CD4-positive, alpha-beta memory T cell (primary cell): ENCODE measurements at places on chromosomes 7 and 10. TPM values are rescaled to one million over a fixed set of nuclear protein-coding genes. Genes with fewer than 3 reads are reported as not detected.
A peak's percentile ranks its signal among the peaks of the same experiment; 100 is the strongest.

Gene HTR7
- not detected for polyA plus RNA-seq

Gene CNPY1
- not detected for polyA plus RNA-seq

Gene CPA2
- polyA plus RNA-seq, result not detected

Gene ADRA2A
- polyA plus RNA-seq, result not detected

Gene FAM13C
- not detected for polyA plus RNA-seq

Gene CPA4
- not detected for polyA plus RNA-seq

Gene FGFR2
- polyA plus RNA-seq, result 1.0 TPM

Gene STAG3
- polyA plus RNA-seq, result 3.7 TPM

Gene CHAT
- not detected for polyA plus RNA-seq

Gene SEMA4G
- polyA plus RNA-seq, result not detected

Gene IL15RA
- polyA plus RNA-seq, result 20.0 TPM

Gene HMX3
- polyA plus RNA-seq, result not detected

Gene CALCR
- polyA plus RNA-seq, result not detected

GRCh38 chr7:151810441-151811232, 66.3 kb downstream of the PRKAG2 start:
- DNase-seq, result no peak

- DNase-seq, result no peak
Observed at GRCh38 chr10:18340496-18341051, 200.3 kb downstream of the CACNB2 start.

DNA sequence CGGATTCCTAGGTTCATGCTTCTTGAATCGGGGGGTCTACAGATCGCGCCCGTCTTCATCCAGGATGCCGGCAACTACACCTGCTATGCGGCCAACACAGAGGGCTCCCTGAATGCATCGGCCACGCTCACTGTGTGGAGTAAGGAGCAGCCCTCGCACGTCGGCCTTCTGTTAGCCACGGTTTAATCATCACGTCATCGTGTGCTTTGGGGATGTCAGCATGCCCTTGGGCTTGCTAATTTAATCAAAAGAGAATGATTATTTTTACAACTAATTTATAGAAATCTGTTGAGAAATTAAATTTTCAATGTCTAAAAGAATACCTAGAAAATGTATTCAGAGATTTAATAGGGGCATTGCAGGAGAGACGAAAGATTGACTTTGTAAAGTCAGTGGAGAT, 668.2 kb downstream of the SDK1 start:
- DNase-seq, result no peak

- no peak for DNase-seq
Observed at GRCh38 chr10:9294132-9294663, 1239.7 kb downstream of the GATA3 start.

GRCh38 chr10:59037018-59037389, 139.4 kb upstream of the PHYHIPL start:
- no peak for DNase-seq

DNA sequence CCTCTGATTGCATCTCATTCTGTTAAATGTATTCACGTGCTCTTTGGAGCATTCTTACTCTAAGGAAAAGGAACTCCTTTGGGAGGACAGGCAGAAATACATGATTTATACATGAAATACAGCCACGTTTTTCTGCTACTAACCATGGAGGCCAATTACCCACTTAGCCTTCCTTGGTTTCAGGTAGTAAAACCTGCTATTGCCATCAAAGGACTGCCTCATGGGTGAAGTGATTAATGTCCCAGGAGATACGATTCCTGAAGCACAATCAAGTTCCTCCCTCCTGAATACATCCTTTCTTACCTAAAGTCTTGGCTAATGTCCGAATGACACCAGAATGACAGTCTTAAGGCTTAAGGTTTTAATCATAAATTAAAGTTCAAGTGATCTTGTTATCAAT, 58.5 kb upstream of the PIK3CG start:
- DNase-seq, result no peak

DNA sequence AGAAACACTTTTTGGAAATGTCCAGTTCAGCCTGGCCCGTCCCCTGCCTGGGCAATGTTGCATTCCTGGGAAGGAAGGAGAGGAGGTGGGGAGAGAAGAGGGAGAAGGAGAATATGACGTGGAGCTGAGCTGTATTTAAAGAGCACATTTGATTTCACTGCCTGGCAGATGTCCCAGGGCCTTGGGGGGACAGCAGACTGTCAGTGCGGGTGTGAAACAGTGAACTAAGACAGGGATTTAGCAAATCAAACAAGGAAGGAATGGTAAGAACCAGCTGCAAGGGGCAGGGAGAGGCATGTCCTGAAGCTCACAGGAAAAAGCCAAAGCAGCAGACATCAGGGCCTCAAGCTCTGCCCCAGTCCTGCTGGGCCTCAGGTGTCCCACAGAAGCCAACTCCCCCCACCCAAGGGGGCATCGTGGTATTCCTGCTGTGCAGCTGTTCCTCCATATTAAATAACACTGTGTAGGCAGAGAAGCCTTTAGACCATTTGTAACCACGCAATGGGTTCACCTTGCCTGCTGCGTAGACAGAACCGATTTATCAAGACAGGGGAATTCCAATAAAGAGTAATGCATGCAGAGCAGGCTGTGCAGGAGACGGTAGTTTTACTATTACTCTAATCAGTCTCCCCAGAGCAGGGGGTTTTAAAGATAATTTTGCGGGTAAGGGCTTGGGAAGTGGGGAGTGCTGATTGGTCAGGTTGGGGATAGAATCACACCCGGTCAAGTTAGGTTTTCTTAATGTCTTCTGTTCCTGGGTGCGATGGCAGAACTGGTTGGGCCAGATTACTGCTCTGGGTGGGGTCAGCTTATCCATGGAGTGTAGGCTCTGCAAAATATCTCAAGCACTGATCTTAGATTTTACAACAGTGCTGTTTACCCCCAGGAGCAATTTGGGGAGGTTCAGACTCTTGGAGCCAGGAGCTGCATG, 18.3 kb downstream of the LEP start:
- no peak for DNase-seq

GRCh38 chr10:34397324-34397723, 417.8 kb downstream of the PARD3 start:
- no peak for DNase-seq

DNA sequence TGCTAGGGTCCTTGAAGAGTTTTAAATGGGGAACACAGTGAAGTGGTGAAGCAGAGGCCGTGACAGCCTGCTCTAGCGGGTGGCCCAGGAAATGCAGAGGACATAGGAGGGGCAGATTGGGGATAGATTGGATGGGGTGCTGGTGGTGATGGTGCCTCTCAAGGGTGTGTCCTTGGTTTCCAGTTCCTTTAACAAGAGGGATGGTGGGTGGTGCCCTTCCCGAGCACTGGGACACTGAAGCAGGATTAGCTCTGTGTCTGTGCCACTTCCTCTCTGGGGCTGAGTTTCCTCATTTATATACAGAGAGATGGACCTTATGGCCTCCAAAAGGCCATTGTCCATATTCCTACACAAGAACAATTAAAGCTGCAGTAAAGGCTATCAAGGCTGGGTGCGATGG, 285.5 kb downstream of the TCF7L2 start:
- no peak for DNase-seq

DNA sequence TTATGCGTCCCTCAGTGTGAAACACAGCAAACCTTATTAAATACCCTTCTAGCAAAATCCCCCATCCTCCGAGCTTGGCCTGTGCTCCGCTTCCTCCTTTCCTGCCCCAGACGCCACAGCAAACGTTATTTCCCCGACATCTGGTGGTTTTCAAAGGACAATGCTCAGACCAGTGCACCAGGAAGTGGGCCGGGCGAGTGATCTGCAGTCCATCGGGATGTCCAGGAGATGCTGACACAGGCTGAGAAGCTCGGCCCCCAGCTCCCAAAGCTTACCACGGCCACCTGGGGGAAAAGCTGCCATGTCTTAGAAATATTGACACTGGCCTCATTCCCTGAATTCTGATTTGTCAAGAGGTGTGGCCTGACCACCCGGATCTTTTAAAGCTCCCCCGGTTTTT, 129.5 kb downstream of the PTPRN2 start:
- DNase-seq, result no peak

DNA sequence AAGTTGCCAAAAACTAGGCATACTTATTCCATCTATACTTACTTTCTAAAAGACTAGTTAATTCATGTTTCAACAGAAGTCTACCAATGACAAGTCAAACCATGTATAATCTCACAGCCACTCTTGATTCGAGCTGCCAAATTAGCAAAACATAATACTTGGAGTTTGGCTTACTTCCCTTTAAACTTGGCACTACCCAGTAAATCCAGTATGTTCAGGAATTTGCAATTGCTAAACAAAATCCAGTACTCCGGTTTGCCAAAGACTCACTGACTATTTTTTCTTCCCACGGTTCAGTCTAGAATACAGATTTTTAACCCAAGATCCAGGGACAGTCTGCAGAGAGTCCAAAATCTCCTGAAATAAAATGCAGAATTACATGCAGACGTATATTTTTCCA, 4.6 kb downstream of the OAT start:
- no peak for DNase-seq

- peak; percentile 48 for DNase-seq
Observed at GRCh38 chr7:6271060-6271658, 1.3 kb downstream of the CYTH3 start.

GRCh38 chr7:50358779-50359178, 54.3 kb downstream of the IKZF1 start:
- no peak for DNase-seq

GRCh38 chr7:91344911-91345310, 80.7 kb downstream of the FZD1 start:
- no peak for DNase-seq

DNA sequence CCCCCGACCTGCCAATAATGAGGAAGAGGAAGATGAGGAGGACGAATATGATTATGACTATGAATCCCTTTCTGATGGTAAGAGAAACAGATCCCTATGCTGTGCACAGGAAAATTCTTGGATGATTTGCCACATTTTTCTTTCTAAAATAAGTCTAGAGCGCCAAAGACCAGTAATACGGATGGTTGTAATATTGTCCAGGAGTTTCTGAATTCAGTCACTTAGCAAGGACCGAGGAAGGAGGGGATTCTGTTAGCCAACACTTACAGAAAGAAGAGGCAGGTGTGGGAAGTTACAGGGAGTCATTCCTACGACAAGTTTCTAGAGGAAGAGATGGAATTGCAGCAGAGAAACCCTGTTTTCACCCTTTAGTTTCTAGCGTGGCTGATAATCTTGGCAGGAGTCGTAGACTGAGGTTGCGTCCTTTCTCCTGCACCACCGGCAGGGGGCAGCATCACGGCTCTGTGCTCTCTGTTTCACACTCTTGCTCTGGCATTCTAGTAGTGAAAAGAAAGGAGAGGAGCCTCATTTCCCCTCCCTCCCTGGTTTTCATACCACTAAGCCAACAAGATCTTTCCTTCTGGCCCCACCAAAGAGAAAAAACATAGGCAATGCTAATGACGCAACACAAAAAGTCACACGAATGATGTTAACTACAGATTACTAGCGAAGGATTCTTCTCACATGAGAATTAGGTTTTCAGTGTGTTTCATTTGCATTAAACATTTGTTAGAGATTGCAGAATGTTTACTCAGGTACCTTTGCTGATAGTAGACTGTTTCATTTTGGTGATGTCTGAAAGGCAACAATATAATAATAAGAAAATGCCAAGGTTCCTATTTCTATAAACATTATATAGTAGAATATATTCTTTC, 82.7 kb downstream of the NOC3L start:
- peak; percentile 44 for DNase-seq

DNA sequence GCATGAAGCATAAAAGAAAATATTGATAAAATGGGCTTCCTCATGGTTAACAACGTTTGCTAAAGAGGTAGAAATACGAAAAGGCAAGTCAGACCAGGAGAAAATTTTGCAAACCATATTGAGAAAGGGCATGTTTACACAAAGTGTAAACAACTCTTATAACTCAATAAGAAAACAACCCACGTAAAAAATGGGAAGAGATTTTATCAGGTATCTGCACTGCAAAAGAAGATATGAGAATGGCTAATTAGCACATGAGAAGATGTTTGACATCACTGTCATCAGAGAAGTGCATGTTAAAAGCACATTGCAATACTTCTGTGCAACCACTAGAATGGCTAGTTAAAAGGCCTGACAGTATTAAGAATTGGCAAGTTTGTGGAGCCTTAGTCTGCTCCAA, 99.5 kb downstream of the VPS50 start:
- DNase-seq, result no peak

DNA sequence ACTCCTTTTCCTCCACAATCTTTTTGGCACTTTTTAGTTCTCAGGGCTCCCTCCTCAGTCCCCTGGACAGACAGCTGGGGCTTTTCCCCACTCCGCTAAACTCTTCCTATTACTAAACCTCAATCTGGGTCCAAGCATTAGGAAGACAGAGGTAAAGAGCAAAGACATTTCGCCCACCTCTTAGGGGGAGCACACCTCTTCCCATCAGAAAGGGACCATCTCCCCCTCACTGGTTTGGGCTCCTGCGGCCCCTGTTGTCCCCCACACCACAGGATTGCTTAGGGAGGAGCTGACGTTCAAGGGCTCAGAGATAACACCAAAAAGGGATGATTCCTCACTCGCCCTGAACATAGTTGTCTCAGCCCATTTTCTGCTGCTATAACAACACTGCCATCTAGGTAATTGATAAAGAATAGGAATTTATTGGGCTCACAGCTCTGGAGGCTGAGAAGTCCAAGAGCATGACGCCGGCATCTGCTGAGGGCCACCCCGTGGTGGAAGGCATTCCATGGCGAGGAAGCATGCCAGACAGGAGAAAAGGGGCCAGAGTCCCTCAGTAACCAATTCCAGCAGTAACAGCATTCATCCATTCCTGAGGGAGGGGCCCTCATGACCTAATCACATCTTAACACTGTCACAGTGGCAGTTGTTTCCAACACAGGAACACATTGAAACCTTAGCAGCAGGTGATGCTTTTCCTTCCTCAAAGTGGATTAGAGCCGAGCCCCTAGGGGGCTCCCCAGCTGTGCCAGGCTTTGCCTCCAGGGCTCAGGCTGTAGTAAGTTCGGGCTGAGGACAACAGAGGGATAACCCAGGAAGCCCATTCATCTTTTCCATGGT, 209.6 kb downstream of the EBF3 start:
- DNase-seq, result no peak

DNA sequence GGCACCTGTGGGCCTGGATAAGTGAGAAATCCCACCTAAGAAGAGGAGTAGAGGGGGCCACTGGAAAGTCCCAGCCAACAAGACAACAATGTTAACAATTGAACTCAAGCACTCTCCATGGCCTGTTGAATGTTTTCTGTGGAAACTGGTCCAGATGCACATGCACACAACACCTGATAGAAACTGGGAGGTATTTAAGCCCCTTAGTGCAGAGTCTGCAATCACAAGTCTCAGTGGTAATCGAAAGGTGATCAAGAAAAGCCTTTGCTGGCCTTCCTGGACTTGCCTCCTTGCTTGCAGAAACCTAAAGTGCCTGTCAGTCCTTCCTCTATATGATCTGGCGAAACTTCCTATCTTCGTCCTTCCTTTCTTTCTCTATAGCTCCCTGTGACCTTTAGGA, 30.6 kb upstream of the HNRNPH3 start:
- no peak for DNase-seq

GRCh38 chr10:103104721-103105120, 88.4 kb downstream of the NT5C2 start:
- no peak for DNase-seq

- peak; percentile 14 for DNase-seq
Observed at GRCh38 chr7:136086712-136087111, 109.6 kb upstream of the MTPN start.

DNA sequence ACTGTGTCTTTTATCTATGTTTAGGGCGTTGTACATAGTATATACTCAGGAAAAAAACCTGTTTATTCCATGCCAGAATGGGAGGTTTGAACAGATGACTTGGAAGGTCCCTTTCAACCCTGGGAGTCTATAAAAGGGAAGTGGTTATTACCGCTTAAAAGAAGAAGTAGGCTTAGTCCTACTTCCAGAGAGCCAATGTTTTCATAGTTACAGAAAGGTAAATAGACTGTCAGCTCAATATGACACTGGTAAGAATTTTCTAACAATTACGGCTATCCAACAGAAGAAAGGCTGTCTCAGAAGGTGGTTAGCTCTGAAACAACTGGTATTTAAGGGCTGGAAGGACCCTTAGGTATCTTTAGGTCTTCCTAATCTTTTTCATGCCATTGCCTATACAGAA, 1.1 kb upstream of the TFAM start:
- peak; percentile 72 for DNase-seq
